CD4-positive, alpha-beta T cell treated with Interleukin-10 for 1 hour (primary cell): ENCODE measurements at places on chromosomes 11 and 22.

GRCh38 chr11:119187123-119187892 lies 2.0 kb downstream of the NHERF4 start:
- DNase-seq = no peak

GRCh38 chr11:118239509-118240205 lies 12.5 kb downstream of the MPZL3 start:
- DNase-seq = no peak

DNA sequence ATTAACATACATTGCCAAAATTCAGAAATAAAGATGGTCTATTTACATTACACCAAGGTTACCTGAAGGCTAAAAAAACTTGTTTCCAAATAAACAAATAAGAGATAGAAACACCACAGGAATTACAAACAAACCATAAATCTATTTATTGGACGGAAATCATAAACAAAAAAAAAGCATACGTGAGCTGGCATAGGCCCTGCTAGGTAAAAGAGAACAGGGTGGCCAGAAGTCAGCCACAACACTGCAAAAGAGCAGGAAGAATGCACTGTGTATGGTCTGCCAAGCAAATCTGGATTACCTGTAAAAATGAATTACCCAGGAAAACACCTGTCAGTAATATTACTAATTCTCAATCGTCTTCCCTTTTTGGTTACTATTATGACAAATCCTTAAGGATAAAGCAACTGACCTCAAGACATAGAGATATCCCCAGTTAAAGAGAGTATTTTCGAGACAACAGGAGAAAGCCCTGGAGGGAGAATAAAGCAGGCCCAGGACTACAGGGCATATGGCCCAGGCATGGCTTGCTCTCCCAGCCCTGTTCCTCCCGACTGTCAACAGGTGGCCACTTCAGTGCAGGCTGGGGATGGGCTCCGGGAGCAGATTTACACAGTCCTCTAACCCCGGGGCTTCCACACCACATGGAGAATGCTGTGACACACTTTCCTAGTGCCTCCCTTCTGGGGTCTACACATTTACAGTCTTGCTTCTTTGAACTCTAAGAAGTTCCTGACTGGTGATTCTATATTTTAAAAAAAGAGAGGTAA lies 18.0 kb downstream of the PPP2R1B start:
- DNase-seq = no peak

- no peak for DNase-seq
These were observed 496.4 kb downstream of the BRD1 start for GRCh38 chr22:49331223-49331815.

DNA sequence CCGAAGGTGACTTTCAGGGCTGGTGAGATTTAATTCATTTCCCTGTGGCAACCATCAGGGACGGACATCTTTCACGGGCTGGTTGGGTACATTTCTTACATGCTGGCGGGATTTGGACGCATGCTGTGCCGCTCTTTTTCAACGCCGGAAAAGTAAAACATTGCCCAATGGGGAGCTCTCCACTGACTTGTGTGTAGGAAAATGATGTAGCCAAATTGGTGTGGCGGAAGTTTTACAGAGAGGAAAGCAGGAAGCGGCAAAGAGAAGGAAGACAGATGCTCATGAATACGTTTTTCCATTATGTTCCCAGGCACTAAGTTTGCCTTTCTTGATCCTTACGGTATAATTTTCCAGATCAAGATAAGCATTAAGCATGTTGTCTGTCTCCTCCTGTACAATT lies 375.8 kb downstream of the NTM start:
- DNase-seq = no peak

DNA sequence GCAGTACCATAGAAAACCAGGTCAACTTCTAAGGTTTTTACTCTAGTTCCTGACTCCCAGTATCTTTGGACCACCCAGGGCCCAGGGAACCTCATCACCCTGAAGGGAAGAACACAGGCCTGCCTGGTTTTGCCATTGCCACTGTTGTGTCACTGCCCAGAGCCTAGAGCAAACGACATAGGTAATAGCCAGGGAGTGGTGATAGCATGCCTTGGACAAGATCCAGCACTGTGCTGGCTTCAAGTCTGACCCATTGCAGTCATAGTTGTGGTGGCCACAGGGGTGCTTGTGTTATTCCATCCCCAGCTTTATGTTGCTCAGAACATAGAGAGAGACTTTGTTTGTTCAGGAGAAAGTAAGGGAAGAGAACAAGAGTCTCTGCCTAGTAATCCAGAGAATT lies 2310.2 kb downstream of the LRRC4C start:
- DNase-seq = no peak

- DNase-seq = peak; percentile 36
These were observed 7.4 kb downstream of the CNTF start for GRCh38 chr11:58629857-58630256.

DNA sequence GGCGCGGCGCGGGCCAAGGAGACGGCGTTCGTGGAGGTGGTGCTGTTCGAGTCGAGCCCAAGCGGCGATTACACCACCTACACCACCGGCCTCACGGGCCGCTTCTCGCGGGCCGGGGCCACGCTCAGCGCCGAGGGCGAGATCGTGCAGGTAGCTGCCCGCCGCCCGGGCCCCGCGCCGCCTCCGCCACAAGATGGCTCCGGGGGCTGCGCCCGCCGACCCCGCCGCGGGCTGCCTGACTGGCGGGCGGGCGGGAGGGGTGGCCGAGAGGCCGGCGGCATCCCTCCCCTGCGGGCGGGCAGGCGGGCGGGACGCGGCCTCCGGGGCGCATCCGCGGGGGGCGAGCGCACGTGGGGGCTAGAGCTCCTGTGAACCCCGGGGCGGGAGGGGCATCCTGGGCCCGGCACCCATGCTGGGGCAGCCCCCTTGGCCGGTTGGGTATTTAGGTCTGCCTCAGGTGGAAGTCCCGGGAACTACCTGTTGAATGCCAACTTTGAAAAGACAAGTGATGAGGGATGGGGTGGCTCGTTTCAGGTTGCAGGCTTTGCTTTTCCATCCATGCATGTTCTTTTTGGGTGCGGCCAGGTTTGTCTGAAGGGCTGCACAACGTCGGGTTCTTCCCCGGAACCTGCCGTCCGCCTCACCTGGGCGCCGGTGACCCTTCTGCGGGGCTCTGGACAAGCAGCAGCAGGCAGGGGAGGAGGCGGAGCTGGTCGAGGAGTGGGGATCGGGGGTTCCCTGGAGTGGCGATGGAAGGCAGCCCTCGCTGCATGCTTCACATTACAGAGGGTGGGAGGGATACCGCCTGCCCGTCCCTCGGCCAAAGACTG lies 760 bp downstream of the ZNRF3 start:
- peak; percentile 35 for DNase-seq

- no peak for DNase-seq
These were observed 70.5 kb downstream of the JAM3 start for GRCh38 chr11:134139303-134139872.
